Trophoblast cell (in vitro differentiated cells and primary cell): ENCODE measurements at places on chromosomes 12 and 14.

DNA sequence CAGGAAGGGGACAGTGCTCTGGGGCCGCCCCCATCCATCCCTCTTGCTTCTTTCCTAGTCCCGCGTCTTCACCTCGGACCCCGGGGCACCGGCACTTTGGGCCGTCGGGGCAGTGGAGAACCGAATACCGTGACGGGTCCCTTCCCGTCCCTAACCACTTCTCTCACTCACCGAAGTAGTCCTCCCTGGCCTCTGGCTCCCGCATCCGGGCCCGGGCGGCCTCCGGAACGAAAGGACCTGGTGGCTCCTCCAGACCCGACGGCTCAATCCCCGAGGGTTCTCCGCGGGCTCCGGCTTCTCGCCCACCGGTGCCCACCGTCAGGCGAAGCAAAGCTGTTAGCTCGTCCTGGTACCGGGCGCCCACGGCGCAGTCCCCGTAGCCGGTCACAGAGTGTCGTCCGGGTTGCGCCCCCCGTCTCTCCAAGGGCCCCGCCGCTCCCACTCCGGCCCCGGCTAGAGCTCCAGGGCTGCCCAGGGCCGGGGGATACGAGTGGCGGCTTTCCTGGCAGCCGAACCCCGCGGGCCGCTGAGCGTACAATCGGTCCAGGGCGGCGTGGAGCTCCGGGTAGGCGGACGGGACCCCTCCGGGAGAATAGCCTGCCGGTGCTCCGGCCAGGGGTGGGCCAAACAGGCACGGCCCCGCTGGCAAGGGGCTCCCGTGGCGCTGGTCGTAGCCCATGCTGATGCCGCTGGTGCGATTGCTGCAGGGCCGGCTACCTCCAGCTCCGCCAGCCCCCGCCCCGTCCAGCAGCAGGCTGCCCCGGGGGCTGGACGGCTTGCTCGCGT, 1.1 kb downstream of the AJUBA start:
- DNase-seq, result peak; percentile 59

- DNase-seq, result no peak
Measured at GRCh38 chr12:75888874-75889613, 142.5 kb downstream of the PHLDA1 start.

DNA sequence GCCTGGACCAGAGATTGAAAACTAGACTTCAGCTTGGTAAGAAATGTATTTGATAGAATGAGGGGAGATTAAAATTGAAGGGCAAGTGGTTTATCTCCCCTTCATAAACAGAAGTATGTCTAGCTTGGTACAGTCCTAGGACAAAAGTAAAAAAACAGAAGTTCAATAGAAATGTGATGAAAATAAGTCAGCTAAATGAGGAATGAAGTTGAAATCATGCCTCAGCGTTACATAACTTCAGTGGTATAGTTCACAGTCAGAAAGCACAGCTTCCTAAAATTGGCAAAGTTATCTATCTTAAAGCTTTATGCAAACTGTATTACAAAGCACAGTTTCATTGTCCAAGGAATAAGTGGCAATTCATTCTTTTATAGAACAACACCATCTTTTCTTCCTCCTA, 90.2 kb upstream of the SYT10 start:
- no peak for DNase-seq

- DNase-seq, result no peak
Measured at GRCh38 chr12:2192231-2192630, 139.4 kb downstream of the CACNA1C start.
